Hindlimb muscle (tissue), 1 donor: ENCODE measurements at places on chromosomes 16 and 17. TPM values are rescaled to one million over a fixed set of nuclear protein-coding genes. Genes with fewer than 3 reads are reported as not detected.

CRK gene
- 40.6 TPM for polyA plus RNA-seq

OR3A3 gene
- not detected for polyA plus RNA-seq

ZNF652 gene
- polyA plus RNA-seq = 15.6 TPM

SLC35G6 gene
- 0.13 TPM for polyA plus RNA-seq

TNFRSF13B gene
- 0.25 TPM for polyA plus RNA-seq

STX1B gene
- polyA plus RNA-seq = 1.2 TPM

GGT6 gene
- 0.15 TPM for polyA plus RNA-seq

- no peak for DNase-seq
Observed at GRCh38 chr17:82272495-82273326, 789 bp downstream of the CSNK1D start.

- no peak for DNase-seq
Observed at GRCh38 chr16:21268236-21268635, 9.9 kb downstream of the CRYM start.

DNA sequence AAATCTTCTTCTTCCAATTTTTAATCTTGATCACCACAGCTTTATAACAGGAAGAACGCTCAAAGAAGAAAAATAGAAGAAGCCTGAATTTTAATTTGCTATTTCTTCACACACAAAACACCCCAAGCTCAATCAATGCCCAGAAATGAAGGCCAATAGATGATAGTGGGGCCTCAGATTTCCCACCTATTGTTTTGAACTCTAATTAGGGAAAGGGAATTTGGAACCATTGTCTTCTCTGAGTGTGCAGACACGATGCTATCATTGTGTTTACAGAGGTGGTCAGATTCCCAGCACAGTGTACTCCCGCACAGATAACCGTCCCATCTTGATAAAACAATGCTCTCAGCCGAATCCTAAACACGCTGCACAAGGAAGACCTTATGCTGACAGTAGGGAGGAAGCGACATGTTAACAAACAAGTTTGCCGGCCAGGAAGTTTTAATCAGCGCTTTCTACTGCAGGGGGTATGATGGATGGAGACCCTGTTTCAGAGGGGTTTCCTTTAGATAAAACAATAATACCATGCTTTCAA lies 684.7 kb downstream of the MAF start:
- no peak for DNase-seq

DNA sequence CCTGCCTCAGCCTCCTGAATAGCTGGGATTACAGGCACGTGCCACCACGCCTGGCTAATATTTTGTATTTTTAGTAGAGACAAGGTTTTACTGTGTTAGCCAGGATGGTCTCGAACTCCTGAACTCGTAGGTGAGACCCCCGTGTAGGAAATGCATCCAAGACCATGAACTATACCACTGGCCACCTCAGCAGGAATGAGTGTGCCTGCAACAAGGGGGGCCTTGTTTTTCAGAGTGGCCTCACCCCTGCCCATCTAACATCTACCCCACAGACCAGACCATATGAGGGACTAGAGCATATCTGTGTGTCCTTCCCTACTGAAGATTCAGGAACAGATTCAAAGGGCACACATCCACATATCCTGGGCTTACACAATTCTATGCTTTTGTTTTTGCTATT lies 44.9 kb downstream of the SHISA6 start:
- DNase-seq = no peak

- DNase-seq = peak; percentile 55
Observed at GRCh38 chr16:920051-920681, 50.6 kb downstream of the LMF1 start.

GRCh38 chr17:57726213-57726790 lies 18.8 kb downstream of the CCDC182 start:
- DNase-seq = no peak

GRCh38 chr16:2610781-2611498 lies 71.4 kb upstream of the KCTD5 start:
- DNase-seq = no peak

- DNase-seq = no peak
Observed at GRCh38 chr17:12620200-12620720, 45.4 kb upstream of the MYOCD start.

DNA sequence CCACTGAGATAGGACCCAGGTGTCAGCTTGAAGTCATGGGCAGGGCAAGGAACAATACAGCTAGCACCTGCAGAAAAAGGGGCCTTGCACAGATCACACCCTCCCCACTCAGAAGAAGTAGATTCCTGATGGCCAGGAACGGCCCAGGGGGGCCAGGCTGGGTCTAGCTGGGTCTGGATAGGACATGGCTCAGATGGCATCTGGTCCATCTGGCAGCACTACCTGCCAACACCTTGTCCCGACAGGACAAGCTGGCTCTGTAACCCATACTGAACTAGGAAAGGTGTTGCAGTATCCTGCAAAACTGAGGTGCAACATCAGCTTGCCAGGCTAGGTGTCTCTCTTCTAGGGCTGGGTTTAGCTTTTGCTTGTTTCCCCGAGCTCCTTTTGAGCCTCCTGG lies 38.9 kb upstream of the GFOD2 start:
- DNase-seq = no peak

DNA sequence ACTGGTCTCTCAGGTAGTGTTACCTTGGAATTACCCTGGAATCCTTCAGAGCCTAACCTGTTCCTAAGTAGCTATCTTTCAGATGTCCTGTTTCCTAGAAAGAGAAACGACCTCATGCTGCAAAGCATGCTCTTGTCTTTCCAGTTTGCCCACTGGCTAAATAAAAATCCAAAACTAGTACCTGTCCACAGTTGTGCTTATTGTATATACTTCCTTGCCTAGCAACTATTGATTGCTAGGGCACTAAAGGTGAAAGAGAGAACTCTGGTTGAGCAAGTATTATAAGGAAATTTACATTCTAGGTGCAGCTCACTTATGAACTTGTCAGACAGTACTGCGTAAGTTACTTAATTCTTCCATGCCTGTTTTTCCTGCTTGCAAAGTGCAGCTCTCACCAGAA lies 38.5 kb downstream of the LIG3 start:
- DNase-seq = no peak

DNA sequence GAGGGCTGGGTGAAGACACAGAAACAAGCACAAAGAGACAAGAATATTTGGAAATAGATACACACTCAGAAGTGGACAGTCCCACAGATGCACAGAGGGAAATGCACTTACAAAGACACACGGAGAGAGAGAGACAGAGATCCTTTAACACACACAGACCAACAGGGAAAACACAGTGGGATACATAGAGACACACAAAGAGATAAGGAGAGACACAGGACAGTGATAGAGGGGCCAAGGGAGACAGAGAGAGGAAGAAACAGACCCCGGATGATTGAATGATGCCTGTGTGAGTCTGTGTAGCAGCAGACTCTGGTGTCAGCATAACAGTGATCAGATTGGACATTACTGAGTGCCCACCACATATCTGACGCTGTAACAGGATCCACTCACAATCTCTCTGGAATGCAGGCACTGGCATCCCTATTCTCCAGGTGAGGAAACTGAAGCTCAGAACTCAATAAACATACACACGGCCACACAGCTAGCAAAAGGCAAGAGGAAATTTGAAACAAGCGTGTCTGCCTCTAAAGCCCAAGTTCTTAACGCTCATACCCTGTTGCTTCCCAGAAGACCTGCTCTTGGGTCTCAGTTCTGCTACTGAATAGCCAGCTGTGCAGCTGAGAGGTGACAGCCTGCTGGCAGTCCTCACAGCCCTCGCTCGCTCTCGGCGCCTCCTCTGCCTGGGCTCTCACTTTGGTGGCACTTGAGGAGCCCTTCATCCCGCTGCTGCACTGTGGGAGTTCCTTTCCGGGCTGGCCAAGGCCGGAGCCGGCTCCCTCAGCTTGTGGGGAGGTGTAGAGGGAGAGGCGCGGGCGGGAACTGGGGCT lies 186.3 kb upstream of the NLRP1 start:
- no peak for DNase-seq

DNA sequence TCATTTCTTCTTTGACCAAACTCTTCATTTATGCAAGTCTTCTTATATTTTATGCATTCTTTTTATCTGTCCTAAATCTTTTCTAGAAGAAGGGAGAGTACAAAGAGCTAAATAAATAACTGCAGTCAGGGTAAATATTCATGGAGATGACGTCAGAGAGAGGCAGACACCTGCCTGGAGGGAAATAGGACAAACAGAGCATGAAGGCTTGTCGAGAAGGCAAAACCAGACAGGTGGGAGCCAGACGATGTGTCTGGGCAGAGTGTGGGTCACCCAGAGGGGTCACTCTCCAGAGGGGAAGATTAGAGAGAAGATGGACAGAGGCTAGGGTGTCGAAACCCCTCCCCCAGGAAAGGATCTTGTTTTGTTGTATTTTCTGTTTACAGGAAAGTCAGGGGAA lies 78.3 kb upstream of the RPL38 start:
- no peak for DNase-seq

GRCh38 chr17:75856062-75856756 lies 1.1 kb upstream of the WBP2 start:
- no peak for DNase-seq

GRCh38 chr16:80285104-80285503 lies 255.7 kb upstream of the DYNLRB2 start:
- DNase-seq = no peak

- no peak for DNase-seq
Observed at GRCh38 chr17:71184716-71185115, 936.1 kb upstream of the SOX9 start.
